Activated CD4-positive, alpha-beta memory T cell treated with anti-CD3 and anti-CD28 coated beads, Interleukin-2, amount 10 ng/mL, durations not matched to agents 7 days and 5 days (primary cell): ENCODE measurements at places on chromosomes 2 and 18.

DNA sequence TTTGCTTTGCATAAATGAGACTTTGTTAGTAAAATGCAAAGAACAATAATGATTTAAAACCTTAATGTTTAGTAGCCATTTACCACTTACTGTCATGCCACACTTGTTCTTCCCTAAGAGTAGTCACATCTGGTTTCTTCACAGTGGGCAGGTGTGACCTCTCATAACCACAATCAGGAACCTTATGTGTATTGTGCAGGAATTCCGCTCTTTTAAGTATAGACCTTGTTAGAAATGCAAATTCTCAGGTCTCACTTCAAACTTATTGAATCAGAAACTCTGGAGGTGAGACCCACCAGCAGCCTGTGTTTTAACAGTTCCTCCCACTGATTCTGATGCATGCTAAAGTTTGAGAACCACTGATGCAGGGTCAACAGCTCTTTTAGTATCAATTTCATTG lies 518.8 kb upstream of the MEX3C start:
- no peak for DNase-seq

GRCh38 chr2:39379643-39380524 lies 57.2 kb downstream of the MAP4K3 start:
- no peak for DNase-seq

DNA sequence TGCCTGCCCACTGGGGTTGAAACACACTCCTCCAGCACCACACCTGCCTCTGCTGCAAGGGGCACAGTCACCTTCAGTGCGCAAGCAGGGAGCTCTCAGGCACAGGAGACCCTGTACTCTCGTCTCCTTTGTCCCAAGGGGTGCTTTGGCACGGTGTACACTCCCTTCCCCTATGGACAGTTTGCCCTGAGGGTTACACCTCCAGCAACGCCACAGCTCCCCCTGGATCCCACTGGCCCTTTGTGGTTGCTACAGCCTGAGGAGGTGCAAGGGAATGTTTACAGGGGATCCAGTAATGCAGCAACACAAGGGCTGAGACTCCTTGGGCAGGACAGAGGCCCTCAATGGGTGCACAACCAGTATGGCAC lies 45.2 kb upstream of the FAM117B start:
- no peak for DNase-seq

DNA sequence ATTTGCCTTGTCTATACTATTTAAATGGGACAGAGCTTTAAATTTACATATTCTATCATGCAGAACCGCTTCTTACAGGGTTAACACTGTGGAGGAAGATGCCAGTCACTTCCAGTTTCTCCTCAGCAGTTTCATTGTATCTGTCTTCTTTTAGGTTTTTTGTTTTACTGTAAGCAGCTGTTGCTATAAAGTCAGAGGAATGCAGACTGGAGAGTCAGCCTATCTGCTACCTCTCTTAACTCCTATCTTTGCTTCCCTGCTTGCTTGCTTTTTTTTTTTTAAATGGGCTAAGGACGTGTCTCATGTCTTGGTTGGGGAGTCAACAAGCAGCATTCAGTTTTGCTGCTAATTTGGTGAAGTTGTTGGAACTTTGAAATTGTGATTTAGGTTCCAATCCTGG lies 8.9 kb downstream of the EPC2 start:
- DNase-seq: no peak

- no peak for DNase-seq
Measured at GRCh38 chr18:11887328-11888128, 20.6 kb downstream of the MPPE1 start.
